Activated T-cell treated with anti-CD3 and anti-CD28 coated beads for 1 hour (primary cell): ENCODE measurements at places on chromosomes 7 and 10.

DNA sequence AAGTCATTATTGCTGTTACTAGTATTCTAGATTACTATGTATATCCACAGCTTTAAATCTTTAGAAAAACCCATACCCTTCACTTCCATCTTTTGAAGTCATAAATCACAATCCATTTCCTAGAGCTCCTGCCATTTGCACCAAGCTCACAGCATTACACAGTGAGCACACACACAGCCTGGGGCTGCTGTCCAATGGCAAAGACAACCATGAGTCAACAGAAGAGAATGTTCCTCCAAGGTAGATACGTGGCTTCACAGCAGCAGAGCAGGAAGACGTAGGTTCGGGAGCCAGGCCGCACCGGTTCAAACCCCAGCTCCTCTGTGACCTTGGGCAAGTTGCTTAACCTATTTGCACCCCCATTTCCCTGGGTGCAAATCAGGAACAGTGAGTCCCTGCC is 234.6 kb downstream of the DIP2C start:
- DNase-seq = no peak

- DNase-seq = no peak
Observed at GRCh38 chr10:52801947-52802346, 29.4 kb upstream of the MBL2 start.

GRCh38 chr7:55127622-55128081 is 108.8 kb downstream of the EGFR start:
- DNase-seq = no peak

DNA sequence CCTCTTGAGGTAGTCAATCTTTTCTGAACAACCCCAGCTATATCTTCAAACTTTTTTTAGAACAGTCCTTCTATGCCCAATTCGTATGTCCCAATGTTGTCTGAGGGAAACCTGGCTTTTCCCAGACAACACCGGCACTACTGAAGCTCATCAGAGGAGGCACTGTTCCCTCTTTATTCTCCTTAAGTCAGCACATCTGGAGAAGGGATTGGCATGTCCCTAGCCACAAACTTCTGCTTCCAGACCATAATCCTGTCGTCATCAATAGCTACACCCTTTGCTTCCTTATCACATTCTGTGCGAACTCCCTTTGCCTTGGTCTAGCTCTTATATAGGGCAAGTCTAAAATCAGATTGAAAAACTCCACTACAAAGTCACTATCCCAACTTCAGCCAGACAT is 22.9 kb downstream of the PON3 start:
- no peak for DNase-seq

GRCh38 chr10:113026679-113027078 is 76.6 kb downstream of the TCF7L2 start:
- DNase-seq = no peak

DNA sequence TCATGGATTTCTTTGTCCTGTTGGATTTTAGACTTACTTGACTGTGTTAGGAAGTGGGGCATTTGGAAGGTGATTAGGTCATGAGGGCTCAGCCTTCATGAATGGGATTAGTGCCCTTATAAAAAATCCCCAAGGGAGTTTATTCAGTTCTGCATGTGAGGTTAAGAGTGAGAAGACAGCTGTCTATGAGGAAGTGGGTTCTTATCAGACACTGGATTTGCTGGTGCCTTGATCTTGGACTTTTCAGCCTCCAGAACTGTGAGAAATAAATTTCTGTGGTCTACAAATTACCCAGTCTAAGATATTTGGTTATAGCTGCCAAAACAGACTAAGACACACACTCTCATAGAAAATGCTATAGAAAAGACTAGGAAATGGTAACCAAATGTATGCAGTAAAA is 724.7 kb upstream of the FZD8 start:
- DNase-seq = no peak

DNA sequence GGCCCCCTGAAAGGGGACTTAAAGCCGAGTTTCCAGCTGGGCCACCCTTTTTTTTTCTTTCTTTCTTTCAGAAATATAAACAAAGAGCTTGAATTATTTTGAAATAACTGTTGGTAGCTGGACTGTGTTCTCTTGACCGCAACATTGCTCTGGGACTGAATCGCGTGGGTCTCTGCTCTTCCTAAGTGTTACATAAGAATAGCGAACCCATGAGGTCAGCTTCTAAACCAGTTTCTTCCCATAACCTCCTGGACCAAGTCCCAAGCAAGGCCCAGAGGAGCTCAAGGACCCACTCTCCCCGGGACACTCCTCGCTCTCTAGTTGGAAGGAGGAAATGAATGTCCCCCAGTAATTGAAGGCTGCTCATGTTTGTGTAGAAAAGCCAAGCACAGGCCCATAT is 91.1 kb downstream of the CXCL12 start:
- DNase-seq = no peak

- no peak for DNase-seq
Observed at GRCh38 chr7:141619745-141620144, 68.5 kb downstream of the AGK start.

DNA sequence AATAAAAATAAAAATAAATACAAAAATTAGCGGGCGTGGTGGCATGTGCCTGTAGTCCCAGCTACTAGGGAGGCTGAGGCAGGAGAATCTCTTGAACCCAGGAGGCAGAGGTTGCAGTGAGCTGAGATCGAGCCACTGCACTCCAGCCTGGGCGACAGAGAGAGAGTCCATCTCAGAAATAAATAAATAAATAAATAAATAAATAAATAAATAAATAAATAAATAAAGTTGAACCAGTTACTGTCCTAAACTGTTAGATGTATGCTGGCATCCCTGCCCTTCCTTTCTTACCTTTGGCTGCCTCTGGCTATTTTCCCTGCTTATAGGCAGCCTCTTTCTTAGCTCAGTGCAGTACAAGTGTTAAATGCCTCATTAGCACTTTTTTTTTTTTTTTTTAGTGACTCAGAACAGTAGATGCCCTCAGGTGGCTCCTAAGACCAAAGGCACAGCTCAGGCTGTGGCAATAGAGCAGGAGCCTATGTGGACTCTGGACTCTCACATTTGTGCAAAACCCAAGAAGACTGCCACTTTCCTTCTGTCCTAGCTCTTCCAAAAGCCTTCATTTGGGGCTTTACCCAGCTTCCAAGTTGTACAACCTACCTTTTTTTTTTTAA is 30.6 kb upstream of the CABCOCO1 start:
- no peak for DNase-seq

GRCh38 chr10:79274279-79275104 is 72.8 kb upstream of the PPIF start:
- DNase-seq = no peak

DNA sequence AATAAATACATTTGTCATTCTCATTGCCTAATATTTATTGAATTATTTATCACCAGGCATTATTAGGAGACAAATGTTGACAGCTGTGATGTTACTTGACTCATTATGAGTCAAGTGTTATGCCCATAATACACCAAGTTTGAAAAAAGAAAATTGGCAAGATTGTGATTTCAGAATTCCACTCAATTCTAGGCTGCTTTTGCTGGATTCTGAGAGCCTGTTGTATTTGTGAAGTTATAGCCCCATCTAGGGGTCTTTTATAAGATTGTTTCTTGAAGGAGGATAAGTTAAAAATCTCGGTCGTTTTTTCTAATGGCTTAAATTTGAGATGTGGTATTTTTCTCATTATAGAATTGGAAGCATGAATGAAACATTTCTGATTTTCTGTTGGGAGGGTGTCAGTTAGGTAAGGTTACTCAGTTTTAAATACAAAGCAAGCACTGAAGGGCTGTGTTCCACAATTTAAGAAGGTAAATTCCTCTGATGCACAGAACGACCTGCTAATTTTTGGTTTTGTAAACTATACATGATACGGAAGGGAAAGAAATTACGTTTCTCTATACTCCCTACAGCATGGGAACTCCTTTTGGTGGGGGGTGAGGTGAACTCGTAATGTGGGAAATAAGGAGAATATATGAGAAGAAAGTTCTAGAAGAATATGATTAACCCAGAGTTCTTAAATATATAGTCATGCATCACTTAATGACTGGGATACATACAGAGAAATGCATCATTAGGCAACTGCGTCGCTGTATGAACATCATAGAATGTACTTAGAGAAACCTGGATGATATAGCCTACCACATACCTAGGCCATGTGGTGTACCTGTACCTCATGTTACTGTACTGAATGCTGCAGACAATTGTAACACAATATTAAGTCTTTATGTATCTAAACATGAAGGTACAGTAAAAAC is 2.6 kb downstream of the STK31 start:
- no peak for DNase-seq

DNA sequence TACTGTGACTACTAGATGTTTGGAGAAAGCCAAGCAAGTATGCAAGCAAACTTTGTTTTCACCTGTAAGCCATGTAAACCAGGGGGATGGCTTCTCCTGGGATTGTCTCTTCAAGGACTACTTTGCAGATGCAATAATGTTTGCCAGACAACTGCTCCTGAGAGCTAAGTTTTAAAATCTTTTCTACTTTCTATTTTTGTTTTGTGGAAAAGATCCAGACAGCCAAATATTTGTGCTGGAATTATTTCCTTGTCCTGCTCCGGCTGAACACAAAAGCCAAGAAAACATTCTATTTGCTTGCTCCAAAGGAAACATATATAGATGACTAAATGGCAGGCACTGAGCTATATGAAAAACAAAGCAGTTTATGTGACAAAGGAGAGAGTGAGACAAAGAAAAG is 51.6 kb downstream of the TFPI2 start:
- no peak for DNase-seq

DNA sequence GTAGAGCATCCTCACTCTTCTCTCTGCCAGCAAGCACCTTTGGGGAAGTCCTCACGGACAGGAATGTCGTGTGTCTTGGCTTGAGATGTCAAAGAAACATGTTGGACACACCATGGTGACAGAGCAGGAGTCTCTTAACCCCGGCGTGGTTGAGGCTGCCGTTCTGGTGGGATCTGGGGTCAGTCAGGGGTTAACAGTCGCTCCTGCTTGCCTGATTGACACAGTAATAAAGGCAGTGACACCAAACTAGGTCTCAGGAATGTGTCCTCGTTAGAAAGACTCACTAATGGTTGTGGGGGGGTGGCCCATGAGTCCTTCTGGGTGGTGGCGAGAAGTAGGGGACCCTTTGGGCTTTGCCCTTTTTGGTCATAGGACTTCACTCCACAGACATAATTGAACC is 69.0 kb downstream of the TCF7L2 start:
- DNase-seq = no peak

DNA sequence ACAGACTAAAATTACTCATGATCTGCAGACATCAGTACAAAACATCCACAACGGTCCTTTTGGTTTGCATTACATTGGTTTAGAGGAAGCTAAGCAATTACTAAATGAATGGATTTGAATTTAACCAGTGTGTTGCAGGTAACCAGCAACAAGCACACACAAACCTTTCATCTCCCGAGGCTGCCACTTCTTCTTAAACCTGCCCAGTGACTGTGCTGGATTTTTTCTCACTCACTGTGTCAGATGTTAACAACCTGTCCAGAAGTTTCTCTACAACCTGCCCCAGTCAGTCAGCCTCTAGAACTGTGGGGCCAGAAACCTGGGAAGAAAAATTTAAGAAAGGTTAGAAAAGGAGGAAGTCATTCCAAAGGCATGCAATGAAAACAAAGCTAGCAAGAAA is 2.4 kb upstream of the MEOX2 start:
- DNase-seq = no peak

DNA sequence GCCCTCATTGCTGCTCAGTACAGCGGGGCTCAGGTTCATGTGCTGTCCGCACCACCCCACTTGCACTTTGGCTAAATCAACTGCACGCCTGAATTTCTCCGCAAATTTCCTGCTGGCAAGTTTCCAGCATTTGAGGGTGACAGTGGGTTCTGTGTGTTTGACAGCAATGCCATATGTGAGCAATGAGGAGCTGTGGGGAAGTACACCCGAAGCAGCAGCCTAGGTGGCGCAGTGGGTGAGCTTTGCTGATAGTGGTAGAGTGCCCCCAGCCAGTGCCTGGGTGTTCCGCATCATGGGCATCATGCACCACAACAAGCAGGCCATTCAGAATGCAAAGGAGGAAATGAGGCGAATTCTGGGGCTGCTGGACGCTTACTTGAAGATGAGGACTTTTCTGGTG is 103.9 kb upstream of the POT1 start:
- no peak for DNase-seq

- DNase-seq = no peak
Observed at GRCh38 chr10:49312246-49312869, 13.4 kb downstream of the C10orf71 start.

DNA sequence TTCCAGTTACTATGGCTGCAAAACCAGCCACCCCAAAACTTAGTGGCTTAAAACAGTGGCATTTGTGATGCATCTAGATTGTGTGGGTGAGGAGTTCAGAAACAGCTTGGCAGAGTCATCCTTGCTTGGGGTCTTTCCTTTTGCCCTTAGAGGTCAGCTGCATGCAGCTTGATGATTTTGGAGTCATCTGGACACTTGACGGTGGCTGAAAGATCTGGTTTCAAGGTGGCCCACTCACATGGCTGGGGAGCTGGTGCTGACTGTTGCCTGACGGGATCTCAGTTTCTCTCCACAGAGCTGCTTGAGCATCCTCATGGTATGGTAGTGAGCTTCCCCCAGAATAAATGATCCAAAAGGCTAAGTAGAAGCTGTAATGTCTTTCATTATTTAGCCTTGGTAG is 191.3 kb upstream of the GALNT17 start:
- DNase-seq = no peak

DNA sequence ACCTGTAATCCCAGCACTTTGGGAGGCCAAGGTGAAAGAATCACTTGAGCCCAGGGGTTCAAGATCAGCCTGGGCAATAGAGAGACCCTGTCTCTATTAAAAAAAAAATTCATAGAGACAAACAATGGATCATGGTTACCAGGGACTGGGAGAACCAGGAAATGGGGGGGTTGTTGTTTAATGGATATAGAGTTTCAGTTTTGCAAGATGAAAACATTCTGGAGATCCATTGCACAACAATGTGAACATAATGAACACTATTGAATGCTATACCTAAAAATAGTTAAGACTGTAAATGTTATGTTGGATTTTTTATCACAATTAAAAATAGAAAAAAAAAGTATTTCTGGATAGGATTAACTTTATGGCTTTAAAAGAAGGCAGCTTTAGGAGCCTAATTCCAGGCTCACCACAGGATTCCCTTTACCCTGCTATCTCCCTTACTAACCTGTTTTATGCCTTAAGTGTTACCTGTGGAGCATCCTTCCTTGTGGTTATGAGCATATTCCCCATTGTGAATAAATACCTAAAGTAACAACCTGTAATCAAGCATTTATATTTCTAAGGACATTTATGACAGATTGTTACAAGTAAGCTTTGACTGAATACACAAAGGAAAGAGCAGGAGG is 45.1 kb upstream of the SGCE start:
- no peak for DNase-seq

GRCh38 chr7:43758029-43758821 is at the start of gene BLVRA:
BLVRA (plus strand) TSS chr7:43758680; CDS start chr7:43771159, 12,479 bp downstream.
- DNase-seq = peak; percentile 52

DNA sequence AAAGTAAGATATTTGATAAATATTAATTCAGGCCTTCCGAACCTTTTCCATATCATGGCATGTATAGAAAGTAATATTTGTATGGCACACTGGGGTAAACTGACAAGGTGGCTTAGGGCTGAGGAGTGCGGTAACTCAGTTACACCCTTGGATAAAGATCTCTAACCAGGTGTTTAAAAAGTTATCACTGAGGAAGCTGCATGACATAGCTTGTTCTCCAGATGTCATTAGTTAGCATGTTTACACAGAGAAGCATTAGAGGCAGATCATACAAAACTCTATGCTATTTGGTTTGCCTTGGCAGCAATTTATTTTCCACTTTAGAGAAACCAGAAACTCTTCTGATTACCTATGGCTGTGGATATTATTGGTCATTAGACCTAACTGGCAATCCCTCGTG is 118.2 kb downstream of the ST7 start:
- no peak for DNase-seq

GRCh38 chr10:80158126-80158525 is 25.6 kb downstream of the PLAC9 start:
- no peak for DNase-seq
